Renal cortical epithelial cell (primary cell): ENCODE measurements at places on chromosomes 4 and X. TPM values are rescaled to one million over a fixed set of nuclear protein-coding genes. Genes with fewer than 3 reads are reported as not detected.

The PGAM4 gene
- not detected in 2 replicates for total RNA-seq

The CYSLTR1 gene
- not detected in 2 replicates for total RNA-seq

The BRS3 gene
- 0.05 TPM in 1 of 2 replicates, not detected in the other for total RNA-seq

The RBMXL3 gene
- total RNA-seq: not detected in 2 replicates

The SLC34A2 gene
- total RNA-seq: 12.7 and 102 TPM in 2 replicates

The PLS3 gene
- total RNA-seq: 285 and 399 TPM in 2 replicates

The DOK7 gene
- 10.7 and 24.7 TPM in 2 replicates for total RNA-seq

The CCKAR gene
- 0.05 TPM in 1 of 2 replicates, not detected in the other for total RNA-seq

The TLL1 gene
- total RNA-seq: 22.2 and 23.7 TPM in 2 replicates

The NCAPG gene
- 1.5 and 14.4 TPM in 2 replicates for total RNA-seq

The CSN1S1 gene
- not detected in 2 replicates for total RNA-seq

The BEX1 gene
- total RNA-seq: 0.20 TPM in 1 of 2 replicates, not detected in the other

The ARR3 gene
- total RNA-seq: not detected in 2 replicates

The ARX gene
- not detected in 2 replicates for total RNA-seq

The ADGRL3 gene
- 5.3 TPM in 1 of 2 replicates, not detected in the other for total RNA-seq

The S100G gene
- total RNA-seq: not detected in 2 replicates

The AFF2 gene
- 0.35 and 1.3 TPM in 2 replicates for total RNA-seq

The COPS4 gene
- total RNA-seq: 80.6 and 89.5 TPM in 2 replicates

The GYPE gene
- total RNA-seq: not detected in 2 replicates

The GAGE10 gene
- total RNA-seq: not detected in 2 replicates

The SLC10A6 gene
- total RNA-seq: 0.10 TPM in 1 of 2 replicates, not detected in the other

The DCLK2 gene
- total RNA-seq: 2.7 and 6.4 TPM in 2 replicates

The MCF2 gene
- 0.10 TPM in 1 of 2 replicates, not detected in the other for total RNA-seq

The CFAP299 gene
- total RNA-seq: 0.25 and 1.6 TPM in 2 replicates

The HMGB3 gene
- total RNA-seq: 16.5 and 31.6 TPM in 2 replicates

The GYPA gene
- not detected in 2 replicates for total RNA-seq

The FAM9C gene
- total RNA-seq: not detected in 2 replicates

The HSFX2 gene
- total RNA-seq: not detected in 2 replicates

The TMSB15B gene
- total RNA-seq: 4.9 and 8.9 TPM in 2 replicates

The TCEAL8 gene
- total RNA-seq: 99.0 and 153 TPM in 2 replicates

The CYTL1 gene
- total RNA-seq: 5.0 TPM in 1 of 2 replicates, not detected in the other

The TEX13B gene
- total RNA-seq: not detected in 2 replicates

The ABRAXAS1 gene
- 15.4 and 25.4 TPM in 2 replicates for total RNA-seq

The STARD8 gene
- total RNA-seq: 8.2 and 19.7 TPM in 2 replicates

The ZNF630 gene
- 1.7 TPM in 2 replicates for total RNA-seq

The TLR1 gene
- total RNA-seq: 8.7 and 25.2 TPM in 2 replicates

The ARAP2 gene
- total RNA-seq: 27.3 and 31.6 TPM in 2 replicates

The CTAG1B gene
- not detected in 2 replicates for total RNA-seq
